ENCODE measurements at places on chromosomes 16 and 17.

DNA sequence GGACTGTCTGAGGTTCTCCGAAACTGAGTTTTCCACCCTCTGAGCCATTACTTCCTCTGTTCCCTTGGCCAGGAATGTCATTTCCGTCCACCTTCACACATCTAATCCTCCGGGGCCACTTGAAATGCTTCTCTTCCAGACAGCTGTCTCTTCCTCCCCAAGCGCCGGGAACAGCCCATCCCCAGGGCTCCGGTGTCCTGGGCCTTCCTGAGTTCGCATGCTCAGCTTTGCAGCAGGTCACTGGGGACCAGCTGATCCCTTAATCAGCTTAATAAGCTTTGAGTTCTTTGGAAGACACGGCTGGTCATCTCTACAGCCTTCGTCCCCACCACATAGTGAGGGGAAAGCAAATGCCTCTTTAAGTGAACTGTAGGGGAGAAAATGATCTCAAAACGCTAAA lies 123.4 kb downstream of the DYNLRB2 start:
- DNase-seq: no peak

GRCh38 chr17:49901460-49902331 lies 53.8 kb upstream of the TAC4 start:
- no peak for DNase-seq

DNA sequence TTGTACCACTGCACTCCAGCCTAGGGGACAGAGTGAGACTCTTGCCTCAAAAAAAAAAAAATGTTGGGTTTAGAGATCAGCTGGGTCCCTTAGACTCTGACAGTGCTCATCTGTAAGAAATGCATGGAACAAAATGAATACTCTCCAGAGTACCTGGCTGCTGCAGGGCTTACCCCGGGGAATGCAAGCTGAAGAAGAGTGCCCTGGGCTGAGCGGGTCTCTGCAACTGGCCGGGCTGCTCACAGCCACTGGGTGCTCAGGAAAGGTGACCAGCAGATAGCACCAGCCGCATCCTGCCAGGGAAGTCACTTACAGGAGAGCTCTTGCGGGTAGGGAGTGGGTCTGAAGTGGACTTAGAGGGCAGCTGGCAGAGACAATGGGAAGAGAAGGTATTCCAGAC lies 82.1 kb downstream of the GAS7 start:
- no peak for DNase-seq

DNA sequence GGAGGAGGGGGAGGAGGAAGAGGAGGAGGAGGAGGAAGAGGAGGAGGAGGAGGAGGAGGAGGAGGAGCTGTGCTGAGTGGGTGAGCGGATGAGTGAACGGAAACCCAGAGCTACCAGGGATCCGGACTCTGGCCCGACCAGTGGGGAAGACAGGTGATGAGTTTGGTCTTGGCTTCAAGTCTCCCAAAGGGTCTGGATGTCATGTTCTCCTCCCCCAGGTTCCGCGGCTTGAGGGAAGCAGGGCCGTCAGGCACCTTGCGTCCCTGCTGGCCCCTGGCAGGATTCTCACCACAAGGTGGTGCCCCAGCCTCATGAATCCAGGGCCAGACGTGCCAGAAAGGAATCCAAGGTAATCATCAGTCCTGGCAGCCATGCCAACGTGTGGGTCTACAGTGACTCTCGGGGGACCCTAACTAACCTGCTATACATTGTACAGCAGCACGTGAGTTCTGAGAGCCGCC lies 13.5 kb upstream of the ABAT start:
- DNase-seq: no peak

- DNase-seq: no peak
These were observed 414.3 kb downstream of the RBFOX1 start for GRCh38 chr16:7746941-7747340.

Measured in epithelial cell of proximal tubule (primary cell).